ENCODE measurements at places on chromosomes 16 and 17.
A peak's percentile ranks its signal among the peaks of the same experiment; 100 is the strongest.

- no peak for DNase-seq
Observed at GRCh38 chr16:3576211-3576610, 992 bp downstream of the NLRC3 start.

- no peak for DNase-seq
Observed at GRCh38 chr16:67758006-67758405, 38.9 kb upstream of the GFOD2 start.

DNA sequence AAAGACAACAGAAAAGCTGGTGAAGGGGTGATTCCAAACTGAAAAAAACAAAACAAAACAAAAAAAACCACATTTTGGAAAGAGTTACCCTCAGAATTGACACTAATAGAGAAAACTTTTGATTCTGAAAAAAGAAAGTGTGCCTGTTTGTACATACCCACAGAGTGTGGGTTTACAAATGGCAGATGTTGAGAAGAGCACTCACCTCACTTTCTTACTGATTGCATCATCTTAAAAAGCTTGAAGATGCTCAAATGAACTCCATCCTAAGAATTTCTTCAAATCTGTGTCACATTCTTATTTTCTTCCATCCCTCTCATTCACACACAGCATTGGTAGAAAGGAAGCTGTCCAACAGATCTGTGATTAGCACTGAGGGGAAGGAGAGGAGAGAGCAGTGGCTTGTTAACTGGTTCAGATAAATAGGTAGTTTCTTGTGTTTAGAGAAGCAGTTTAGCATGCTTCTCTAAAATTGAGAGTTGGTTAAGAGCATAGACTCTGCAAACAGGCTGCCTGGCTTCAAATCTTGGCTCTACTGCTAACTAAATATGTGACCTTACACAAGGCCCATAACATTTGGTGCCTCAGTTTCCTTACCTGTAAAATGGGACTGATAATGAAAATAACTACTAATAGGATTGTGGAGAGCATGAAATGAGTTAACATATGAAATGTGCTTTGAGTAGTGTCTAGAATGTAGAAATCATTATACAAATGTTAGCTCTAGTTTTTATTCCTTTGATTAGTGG, 6.9 kb downstream of the GNAO1 start:
- no peak for DNase-seq

- DNase-seq: peak; percentile 79
Observed at GRCh38 chr17:62627904-62628633, 599 bp downstream of the MRC2 start.

DNA sequence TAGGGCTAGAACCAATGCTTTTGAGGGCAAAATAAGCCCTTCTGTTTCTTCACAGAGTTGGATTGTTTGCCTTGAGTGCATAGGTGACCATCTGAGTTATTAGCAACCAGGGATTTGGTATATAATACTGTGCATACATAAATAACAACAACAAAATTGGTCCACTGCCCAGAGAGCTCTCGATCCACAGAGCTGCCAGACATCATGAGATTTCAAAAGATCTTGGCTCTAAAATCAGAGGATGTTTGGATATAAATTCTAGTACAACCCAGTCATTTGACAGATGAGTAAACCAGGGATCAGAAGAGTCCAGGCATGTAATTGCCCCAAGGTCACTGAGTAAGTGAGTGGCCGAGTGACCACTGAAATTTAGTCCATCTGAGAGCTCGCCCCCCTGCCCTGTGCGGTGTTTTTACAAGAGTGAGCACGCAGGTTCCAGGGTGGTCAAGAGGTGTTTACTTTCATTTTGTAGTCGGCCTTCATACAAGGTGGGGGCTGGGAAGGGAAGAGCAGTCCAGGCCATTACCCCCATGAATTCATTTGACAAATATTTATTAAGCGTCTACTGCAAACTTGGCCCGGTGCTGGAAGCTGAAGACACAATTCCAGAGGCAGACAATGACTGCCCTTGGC, 1.8 kb upstream of the MT2A start:
- peak; percentile 97 for DNase-seq

DNA sequence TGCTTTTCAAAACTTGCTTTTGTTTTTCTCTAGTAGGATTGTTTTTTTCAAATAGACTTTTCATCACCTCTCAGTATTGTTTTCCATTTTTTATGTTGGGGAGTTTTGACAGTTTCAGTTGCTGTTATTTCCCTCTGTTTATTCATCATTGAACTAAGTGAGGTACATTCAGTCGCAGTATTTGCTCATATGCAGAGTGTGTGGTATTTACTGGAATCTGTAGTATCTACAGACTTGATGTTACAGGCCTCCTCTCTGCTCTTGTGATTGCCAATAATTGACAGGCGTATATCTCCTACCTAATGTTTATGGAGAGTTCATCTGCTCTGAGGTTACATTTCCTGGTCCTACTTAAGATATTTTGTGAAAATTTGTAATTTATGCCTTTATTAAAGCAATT, 49.6 kb downstream of the COX10 start:
- no peak for DNase-seq

GRCh38 chr16:4414187-4414917, 2.0 kb downstream of the CORO7 start:
- no peak for DNase-seq

DNA sequence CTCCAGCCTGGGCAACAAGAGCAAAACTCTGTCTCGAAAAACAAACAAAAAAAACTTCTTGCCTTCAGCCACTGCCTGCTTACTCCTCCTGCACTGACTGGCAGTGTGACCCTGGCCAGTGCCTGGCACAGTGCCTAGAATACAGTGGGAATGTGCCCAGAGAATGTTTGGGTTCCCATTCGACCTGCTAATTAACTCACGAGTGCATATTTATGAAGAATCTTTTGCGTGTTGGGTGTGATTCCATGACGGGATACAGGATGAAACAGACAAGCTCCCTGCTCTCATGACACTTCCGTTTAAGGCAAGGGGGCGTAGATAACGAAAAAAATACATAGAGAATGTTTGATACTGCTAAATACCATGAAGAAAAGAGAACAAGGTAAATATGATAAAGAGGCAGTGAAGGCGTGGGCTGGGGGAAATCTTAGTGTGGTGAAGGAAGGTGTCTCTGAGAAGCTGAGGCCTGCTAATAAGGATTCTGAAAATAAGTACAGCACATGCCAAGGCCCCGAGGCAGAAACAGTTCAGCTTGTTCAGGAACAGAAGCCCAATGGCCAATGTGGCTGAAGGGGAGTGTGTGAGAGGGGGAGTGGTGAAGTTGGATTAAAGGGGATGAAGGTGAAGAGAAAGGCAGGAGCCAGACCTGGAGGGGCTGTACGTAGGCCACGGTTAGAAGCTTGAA, 4.3 kb downstream of the ABI3 start:
- DNase-seq: no peak

- DNase-seq: no peak
Observed at GRCh38 chr17:7294614-7295153, at the start of gene YBX2. Gene YBX2 (minus strand): TSS chr17:7294639. CDS start chr17:7294500, 139 bp downstream.

DNA sequence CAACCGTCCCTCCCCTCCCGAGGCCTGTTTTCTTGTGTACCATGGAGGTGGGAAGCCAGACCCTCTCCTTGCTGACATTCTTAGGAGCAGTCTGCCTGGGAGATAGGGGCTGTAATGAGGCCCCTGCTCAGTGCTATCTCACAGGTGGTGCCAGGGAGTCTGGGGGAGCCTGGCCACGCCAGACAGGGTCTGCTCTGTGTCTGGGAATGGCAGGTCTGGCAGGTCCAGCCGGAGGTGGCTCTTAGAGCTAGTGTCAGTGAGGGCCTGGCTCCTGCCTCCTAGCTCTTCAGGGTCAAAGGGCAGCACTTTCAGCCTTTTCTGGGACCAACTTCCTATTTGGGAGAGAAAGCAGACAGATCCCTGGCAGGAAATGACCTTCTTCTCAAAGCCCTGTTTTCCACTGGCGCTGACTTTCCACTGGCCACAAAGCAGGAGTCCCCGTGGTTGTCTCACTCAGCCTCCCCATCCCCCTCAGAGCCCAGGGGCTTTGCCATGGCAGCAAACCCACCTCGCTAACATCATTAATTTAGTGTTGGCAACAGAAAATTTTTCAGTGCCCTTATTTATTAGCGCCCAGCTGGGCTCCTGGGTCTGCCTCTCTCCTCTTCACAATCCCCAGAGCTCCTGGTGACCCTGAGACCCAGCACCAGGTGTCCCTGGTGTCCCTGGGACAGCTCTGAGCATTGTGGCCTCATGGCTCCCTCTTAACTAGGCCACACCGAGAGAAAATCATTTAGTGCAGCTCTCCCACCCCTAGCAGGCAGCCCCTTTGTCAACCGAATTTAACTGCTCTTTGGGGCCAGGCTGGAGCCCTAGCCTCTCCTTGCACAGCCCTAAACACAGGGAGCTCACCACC, 24.0 kb upstream of the DOK4 start:
- no peak for DNase-seq

- no peak for DNase-seq
Observed at GRCh38 chr16:24423312-24423711, 116.1 kb upstream of the RBBP6 start.

DNA sequence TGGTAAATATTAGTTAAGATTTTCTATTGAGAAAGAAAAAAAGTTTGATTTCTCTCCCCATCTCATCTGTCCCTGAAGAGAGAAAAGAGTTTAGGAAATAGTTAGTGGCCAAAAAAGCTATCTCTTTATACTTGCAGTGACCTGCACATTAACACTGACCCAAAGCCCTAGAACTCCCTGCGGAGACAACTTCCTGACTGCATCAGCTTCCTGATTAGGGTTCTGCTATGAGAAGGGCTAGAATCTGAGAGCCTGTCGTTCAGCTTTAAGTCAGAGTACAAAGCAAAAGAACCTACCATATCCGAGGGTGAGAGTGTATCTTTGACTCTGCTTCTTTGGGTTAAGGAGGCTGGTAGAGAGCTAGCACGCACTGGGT, 24.7 kb downstream of the LIMD2 start:
- DNase-seq: no peak

GRCh38 chr17:4785311-4786105, 656 bp downstream of the VMO1 start:
- no peak for DNase-seq

DNA sequence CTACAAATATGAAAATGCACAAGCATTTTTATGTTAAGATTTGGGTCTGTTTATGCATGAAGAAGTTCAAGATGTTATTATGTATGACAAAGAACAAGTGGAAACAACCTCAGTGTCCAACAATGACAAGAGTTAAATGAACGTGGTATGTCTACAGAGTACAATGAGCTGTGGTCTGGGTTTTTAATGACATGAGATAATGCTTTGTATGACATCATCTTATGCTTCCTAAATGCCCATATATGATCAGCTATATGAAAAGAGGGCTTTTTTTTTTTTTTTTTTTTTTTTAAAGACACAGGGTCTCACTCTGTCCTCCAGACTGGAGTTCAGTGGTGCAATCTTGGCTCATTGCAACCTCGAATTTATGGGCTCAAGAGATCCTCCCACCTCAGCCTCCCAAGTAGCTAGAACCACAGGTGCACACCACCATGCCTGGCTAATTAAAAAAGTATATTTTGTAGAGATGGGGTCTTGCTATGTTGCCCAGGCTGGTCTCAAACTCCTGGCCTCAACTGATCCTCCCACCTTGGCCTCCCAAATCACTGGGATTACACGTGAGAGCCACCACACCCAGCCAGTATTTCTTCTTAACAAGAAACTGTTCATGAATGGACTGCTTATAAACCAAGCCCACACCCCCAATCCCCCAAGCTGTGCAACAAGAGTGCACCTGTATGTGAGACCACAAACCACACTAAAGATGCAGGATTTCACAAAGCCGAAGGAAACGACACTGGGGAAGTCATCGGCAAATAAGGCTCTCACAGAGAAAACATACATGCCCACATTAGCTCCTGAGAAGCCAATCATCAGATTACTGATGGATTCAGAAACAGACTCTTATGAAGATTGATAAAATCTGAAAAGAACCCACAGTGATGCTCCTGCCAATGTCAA, 114.5 kb downstream of the CPPED1 start:
- peak; percentile 21 for DNase-seq

GRCh38 chr17:49213847-49214246, 3.3 kb downstream of the ABI3 start:
- DNase-seq: no peak

- DNase-seq: no peak
Observed at GRCh38 chr17:81701288-81702071, 1.7 kb upstream of the MRPL12 start.

- DNase-seq: peak; percentile 67
Observed at GRCh38 chr16:11986521-11987057, 10.1 kb downstream of the SNX29 start.

GRCh38 chr17:15261258-15261801, 3.8 kb downstream of the PMP22 start:
- peak; percentile 54 for DNase-seq

DNA sequence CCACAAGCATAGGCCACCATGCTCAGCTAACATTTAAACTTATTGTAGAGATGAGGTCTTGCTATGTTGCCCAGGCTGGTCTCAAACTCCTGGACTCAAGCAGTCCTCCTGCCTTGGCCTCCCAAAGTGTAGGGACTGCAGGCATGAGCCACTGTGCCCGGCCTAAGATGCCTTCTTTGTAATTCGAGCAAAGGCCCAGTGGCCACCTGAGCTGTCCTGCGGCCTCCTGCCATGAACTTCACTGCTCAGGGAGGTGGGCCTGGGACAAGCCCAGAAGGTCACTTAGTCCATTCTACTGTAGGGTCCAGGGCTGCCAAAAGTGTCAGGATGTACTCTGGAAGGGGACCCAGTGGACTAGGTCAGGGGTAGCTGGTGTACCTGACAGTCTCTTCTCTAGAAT, 30.5 kb downstream of the DHX38 start:
- DNase-seq: no peak

DNA sequence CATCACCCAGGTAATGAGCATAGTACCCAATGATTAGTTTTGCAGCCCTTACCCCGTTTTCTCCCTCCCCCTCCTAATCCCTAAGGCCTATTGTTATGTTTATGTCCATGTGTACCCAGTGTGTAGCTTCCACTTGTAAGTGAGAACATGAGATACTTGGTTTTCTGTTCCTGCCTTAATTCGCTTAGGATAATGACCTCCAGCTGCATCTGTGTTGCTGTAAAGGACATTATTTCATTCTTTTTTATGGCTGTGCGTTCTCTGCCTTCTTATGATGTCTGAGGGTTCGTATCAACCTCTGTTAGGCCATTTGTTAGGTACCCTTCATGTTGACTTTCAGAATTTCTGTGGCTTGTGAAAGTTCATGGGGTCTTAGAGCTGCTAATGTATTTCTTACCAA, 31.0 kb downstream of the CTCF start:
- DNase-seq: no peak

DNA sequence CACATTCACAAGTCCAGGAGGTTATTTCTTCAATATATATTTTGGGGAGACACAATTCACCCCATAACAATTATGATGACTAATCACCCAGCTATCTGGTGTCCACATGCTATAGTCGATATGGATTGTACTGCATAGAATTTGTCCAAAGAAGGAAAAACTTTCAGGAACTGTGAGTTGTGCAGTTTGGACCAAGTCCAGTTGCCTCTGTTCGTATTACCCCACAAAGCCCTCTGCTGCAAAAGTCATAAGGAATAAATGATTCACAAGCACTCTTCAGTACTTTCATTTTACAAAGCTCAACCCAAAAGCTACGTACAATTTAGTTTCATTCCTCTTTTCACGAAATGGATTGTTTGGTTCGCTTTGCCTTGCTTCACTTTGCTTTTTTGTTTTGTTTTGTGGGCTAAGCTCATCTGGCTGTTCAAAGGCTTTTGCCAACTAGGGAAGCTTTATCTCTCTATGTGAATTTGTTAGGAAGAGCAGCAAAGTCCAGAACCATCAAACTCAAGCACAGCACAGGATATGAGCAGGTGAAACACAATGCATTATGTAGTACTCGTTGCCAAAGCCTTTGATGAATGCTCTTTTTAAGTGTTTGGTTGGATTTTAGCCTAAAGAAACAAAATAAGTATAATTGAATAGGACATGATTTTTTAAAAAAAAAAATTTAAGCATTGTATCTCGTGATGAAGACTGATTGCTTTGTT, 98.6 kb downstream of the ZNF18 start:
- DNase-seq: no peak

Measured in amniotic epithelial cell (primary cell).